ENCODE measurements at places on chromosomes 5 and 9.

- no peak for DNase-seq
Measured at GRCh38 chr9:31556667-31557463, 827.6 kb upstream of the ACO1 start.

DNA sequence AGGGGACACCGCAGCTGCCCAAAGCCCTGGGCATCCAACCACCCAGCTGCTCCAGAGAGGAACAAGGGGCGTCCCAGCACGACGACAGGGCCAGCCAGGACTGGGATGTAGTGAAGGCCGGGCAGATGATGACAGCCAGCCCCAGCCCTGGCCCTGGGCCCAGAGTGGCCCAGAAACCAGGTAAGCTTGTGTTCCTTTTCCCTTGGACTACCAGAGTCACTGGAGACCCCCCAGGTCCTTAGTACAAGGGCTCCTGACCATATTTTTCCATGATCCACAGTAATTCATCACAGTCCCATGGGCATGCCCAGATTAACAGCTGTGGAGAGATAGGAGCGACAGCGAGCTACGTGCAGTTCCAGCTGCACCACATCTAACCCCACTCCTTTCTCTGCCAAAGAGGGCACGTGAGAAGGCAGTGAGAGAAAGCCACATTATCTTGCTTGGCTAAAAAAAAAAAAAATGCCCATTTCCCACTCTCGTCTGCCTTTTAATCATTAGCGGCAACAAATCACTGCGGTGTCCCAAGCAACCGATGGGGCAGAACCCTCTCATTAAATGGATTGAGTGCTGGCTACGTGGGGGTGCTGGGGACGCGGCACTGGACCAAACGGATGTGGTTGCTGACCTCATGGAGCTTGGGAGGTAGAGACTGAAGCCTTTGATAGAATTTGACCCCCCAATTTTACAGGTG, 21.7 kb upstream of the SYNPO start:
- no peak for DNase-seq

GRCh38 chr5:119358901-119359603, 3.2 kb downstream of the TNFAIP8 start:
- no peak for DNase-seq

- no peak for DNase-seq
Measured at GRCh38 chr5:35087991-35088390, 40.2 kb upstream of the AGXT2 start.

- DNase-seq: peak; percentile 46
Measured at GRCh38 chr9:3478549-3478953, 47.2 kb downstream of the RFX3 start.

DNA sequence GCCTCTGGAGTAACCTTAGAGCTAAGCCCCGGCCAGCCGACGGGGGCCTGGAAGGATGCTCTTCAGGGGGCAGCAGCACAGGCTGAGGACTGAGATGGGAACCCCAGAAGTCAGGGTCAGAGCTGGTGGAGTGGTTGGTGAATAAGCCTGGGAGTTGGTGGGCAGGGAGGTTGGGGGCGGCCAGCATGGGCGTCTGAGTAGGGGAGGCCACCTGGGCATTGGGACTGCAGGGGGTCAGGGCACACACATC, 14.4 kb downstream of the NINJ1 start:
- no peak for DNase-seq

GRCh38 chr5:65191554-65192135, 290.1 kb downstream of the ADAMTS6 start:
- no peak for DNase-seq

DNA sequence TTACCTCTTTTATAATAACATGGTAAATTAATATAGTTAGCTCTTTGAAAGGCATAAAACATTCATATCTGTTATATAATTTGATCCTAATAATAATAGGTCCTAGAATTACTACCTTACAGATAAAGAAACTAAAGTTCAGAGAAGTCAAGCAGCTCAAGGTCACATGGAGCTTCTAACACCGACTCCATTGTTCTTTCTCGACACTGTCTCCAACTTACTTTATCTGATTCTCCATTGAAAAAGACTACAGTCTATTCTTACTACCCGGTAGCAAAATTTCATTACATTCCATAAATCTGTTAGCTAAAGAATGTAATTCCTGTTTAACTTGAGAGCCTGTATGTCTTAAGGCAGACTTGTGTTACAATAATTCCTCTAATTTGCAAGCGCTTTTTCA, 96.3 kb upstream of the TMEM161B start:
- DNase-seq: no peak

- no peak for DNase-seq
Measured at GRCh38 chr5:150590979-150591695, 49.3 kb upstream of the SYNPO start.

Data from T-helper 1 cell (primary cell).